Activated CD4-positive, alpha-beta memory T cell treated with anti-CD3 and anti-CD28 coated beads, Interleukin-2, amount 10 ng/mL, durations not matched to agents 7 days and 5 days (primary cell): ENCODE measurements at places on chromosomes 5 and 9.
A peak's percentile ranks its signal among the peaks of the same experiment; 100 is the strongest.

GRCh38 chr5:148523139-148523538 lies 131.2 kb downstream of the HTR4 start:
- no peak for DNase-seq
- H3K27me3 ChIP-seq, result peaks cover 4% of the 10 kb centered on the region
- no peaks in the 10 kb centered on the region for H3K36me3 ChIP-seq
- H3K4me1 ChIP-seq, result no peaks in the 10 kb centered on the region
- H3K27ac ChIP-seq, result no peak overlapping the region
- no peak overlapping the region for H3K4me3 ChIP-seq

GRCh38 chr5:1815881-1816292 lies 14.7 kb downstream of the NDUFS6 start:
- H3K4me1 ChIP-seq, result peaks cover 5% of the 10 kb centered on the region
- no peaks in the 10 kb centered on the region for H3K27me3 ChIP-seq
- no peak for DNase-seq
- H3K4me3 ChIP-seq, result no peak overlapping the region
- H3K36me3 ChIP-seq, result peaks cover 67% of the 10 kb centered on the region

DNA sequence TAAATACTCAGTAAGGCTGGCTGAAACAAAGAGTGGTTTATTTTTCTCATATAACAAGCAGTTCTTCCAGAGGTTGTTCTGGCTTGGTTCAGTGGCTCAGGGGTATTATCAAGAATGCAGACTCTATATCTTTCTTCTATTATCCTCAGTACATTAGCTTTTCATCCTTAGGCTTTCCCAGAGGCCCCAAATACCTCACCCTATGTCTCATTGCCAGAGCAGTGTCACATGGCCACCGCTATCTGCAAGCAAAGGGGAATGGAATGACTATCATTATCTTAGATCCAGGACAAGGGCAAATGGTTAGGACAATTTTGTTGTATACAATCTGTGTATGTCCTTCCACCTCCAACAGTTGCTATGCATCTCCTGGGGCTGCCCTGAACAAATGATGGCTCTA lies 69.0 kb upstream of the SNX2 start:
- DNase-seq, result no peak
- no peaks in the 10 kb centered on the region for H3K36me3 ChIP-seq
- H3K27me3 ChIP-seq, result peaks cover 10% of the 10 kb centered on the region
- no peak overlapping the region for H3K4me3 ChIP-seq

DNA sequence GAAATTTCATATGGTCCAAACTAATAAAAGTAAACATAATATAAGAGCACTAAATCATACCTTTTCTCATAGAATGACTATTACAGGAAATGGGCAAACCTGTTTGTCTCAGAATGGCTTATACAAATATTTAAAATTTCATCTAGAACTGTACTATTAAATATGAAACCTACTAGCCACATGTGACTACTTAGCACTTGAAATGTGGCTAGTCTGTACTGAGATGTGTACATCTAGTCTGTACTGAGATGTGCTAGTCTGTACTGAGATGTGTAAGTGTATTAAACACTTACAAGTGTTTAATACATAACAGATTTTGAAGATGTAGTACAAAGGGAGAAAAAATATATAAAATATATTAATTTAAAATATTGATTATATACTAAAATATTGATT lies 22.4 kb downstream of the ABITRAM start:
- H3K4me1 ChIP-seq, result peaks cover 1% of the 10 kb centered on the region
- no peaks in the 10 kb centered on the region for H3K27me3 ChIP-seq
- H3K36me3 ChIP-seq, result no peaks in the 10 kb centered on the region
- DNase-seq, result no peak
- no peak overlapping the region for H3K27ac ChIP-seq

GRCh38 chr9:4994166-4994890 lies 9.3 kb downstream of the JAK2 start:
- no peak overlapping the region for H3K4me3 ChIP-seq
- peaks cover 60% of the 10 kb centered on the region for H3K4me1 ChIP-seq
- H3K27ac ChIP-seq, result no peak overlapping the region
- no peak for DNase-seq
- H3K36me3 ChIP-seq, result peaks cover 71% of the 10 kb centered on the region
- no peaks in the 10 kb centered on the region for H3K27me3 ChIP-seq

GRCh38 chr5:73374520-73375190 lies 73.9 kb downstream of the FOXD1 start:
- peaks cover 56% of the 10 kb centered on the region for H3K27me3 ChIP-seq
- no peaks in the 10 kb centered on the region for H3K36me3 ChIP-seq
- H3K4me3 ChIP-seq, result no peak overlapping the region

DNA sequence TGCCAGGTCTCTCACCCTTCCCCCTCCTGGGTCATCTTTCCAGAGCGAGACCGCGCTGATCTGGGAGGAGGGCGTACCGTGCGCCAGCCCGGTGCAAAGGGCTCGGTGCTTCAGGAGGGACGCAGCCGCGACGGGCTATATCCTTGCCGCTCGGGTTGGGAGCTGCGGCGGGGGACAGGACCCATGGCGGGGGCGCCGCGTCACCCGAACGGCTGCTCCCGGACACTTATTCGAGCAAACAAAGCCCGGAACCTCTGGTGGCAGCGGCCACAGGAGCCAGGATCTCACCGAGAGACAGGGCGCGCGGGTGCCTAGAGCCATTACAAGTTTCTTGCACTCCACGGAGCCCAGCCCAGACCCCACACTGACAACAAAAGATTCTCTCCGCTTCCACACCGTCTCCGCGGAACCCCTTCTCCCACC lies 1.3 kb downstream of the SEMA6A start:
- H3K4me1 ChIP-seq, result peaks cover 24% of the 10 kb centered on the region
- H3K27me3 ChIP-seq, result peaks cover 82% of the 10 kb centered on the region
- no peak for DNase-seq
- no peaks in the 10 kb centered on the region for H3K36me3 ChIP-seq
- no peak overlapping the region for H3K4me3 ChIP-seq

- H3K4me3 ChIP-seq, result no peak overlapping the region
- H3K36me3 ChIP-seq, result peaks cover 2% of the 10 kb centered on the region
- H3K4me1 ChIP-seq, result peaks cover 24% of the 10 kb centered on the region
- DNase-seq, result no peak
These were observed 6.2 kb downstream of the TGFBI start for GRCh38 chr5:136034984-136035383.

DNA sequence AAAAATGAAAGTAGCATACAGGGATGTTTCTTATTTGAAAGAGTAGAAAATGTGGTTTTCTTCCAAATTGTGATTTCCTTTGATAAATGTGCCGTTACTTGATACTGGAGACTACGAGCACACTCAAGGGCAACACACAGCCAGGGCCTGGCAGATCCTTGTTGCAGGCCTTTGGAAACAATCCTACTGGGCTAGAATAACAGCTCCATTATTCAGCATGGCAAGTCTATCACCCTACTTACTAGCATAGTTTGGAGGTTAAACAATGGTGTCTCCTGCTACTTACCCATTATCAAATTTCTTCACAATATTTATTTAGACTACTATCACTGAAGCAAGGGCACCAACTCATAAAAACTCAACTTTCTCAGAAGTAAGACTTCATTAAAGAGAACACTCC lies 140.8 kb upstream of the ZNF608 start:
- H3K27me3 ChIP-seq, result no peaks in the 10 kb centered on the region
- H3K27ac ChIP-seq, result no peak overlapping the region
- H3K36me3 ChIP-seq, result no peaks in the 10 kb centered on the region

GRCh38 chr9:95044731-95045508 lies 272.6 kb downstream of the FANCC start:
- H3K4me3 ChIP-seq, result no peak overlapping the region
- no peak overlapping the region for H3K27ac ChIP-seq
- H3K4me1 ChIP-seq, result peaks cover 15% of the 10 kb centered on the region
- H3K36me3 ChIP-seq, result no peaks in the 10 kb centered on the region
- DNase-seq, result no peak

GRCh38 chr9:100419166-100419565 lies 7.8 kb upstream of the MSANTD3 start:
- no peaks in the 10 kb centered on the region for H3K36me3 ChIP-seq
- no peak overlapping the region for H3K27ac ChIP-seq
- no peak overlapping the region for H3K4me3 ChIP-seq
- peaks cover 33% of the 10 kb centered on the region for H3K27me3 ChIP-seq
- no peak for DNase-seq

GRCh38 chr9:110048976-110049698 lies 158.8 kb downstream of the C9orf152 start:
- DNase-seq, result peak; percentile 28
- H3K27me3 ChIP-seq, result peaks cover 13% of the 10 kb centered on the region
- peaks cover 20% of the 10 kb centered on the region for H3K36me3 ChIP-seq

GRCh38 chr5:148910686-148911361 lies 84.4 kb downstream of the ADRB2 start:
- H3K27me3 ChIP-seq, result no peaks in the 10 kb centered on the region
- peak overlapping the region; percentile 44 for H3K27ac ChIP-seq
- no peak for DNase-seq
- H3K36me3 ChIP-seq, result no peaks in the 10 kb centered on the region

DNA sequence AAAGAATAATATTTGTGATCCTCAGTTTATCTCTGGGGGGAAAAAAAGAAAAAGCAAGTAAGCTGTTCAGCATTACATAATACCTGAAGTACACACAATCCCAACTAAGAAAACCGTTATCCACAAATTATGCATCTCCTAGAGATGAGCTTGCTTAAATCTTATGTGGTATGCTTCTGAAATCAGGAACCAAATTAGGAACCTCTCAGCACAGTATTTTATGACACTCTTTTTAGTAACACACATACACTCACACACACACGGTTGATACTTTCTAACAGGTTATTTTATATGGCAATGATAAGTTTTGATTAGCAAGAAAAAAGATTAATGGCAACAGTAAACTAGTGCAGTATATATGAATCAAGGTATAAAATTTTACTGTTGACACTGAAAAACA lies 1.2 kb upstream of the ZNF510 start:
- H3K4me1 ChIP-seq, result peaks cover 25% of the 10 kb centered on the region
- DNase-seq, result no peak
- H3K36me3 ChIP-seq, result peaks cover 30% of the 10 kb centered on the region

GRCh38 chr5:32538031-32538547 lies 47.3 kb upstream of the SUB1 start:
- peak overlapping the region; percentile 82 for H3K27ac ChIP-seq
- H3K36me3 ChIP-seq, result peaks cover 51% of the 10 kb centered on the region

DNA sequence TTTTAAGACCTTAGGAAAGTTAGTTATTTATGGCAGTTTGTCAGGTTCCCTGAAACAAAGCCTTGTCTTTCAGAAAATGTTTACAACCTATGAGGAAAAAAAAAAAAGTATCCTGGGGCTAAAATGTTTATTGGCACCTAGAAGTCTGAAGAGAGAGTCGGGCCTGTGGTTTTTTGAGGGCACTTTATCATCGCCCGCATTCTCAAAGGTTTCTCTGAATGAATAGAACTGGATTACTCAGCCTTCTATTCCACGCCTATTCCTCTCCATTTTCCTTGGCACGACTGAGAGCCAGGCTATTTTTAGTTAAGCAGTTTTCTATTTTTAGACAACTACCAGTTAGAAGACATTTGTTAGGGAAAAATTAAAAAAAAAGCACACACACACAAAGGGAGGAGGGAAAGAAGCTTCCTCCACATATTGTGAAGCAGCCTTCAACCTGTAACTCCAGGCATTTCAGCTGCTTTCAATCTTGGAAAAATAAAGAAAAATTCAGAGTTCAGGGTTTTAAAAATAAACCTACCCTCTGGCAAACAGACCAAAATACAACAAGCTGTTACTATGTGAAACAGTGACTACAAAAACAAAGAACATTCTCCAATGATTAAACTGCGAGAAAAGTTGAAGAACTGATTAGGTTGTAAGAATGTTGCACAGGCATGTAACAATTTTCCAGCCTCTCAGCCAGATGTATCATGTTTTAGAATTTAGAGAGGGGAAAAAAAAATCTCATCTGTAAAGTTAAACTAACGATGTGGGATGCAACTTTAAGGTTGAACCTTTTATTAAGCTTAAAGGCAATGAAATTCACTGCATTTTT lies 97.0 kb downstream of the MEF2C start:
- H3K27me3 ChIP-seq, result peaks cover 2% of the 10 kb centered on the region
- H3K36me3 ChIP-seq, result no peaks in the 10 kb centered on the region
- DNase-seq, result no peak
- H3K4me3 ChIP-seq, result no peak overlapping the region
- H3K27ac ChIP-seq, result no peak overlapping the region

DNA sequence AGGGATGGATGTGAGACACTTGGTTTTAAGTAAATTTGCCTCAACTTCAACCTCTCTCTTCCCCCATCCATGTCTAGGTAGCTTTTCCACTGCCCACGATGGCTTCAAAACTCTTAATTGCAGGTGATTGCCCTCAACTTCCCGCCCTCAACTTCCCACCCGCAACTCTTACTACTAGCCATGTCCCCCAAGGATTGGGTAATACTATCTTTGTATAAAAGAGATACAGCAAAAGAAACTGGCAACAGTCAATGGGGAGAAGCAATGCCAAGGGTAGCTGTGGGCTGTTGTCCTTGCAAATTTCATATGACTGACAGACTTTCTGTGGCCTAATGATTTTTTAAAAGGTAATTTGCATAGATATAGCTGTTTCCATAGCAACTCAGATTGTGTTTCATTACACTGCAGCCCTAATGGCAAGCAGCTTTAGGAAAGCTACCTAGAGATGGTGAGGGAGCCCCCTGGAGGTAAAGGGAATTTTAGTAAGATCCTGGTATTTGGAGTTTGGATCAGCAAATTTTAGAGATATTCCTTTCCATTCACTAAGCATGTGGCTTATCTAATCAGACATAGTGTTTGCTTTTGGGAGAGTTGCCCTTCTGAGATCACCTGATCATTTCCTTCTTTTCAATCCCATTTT lies 421.5 kb upstream of the DAP start:
- H3K27ac ChIP-seq, result no peak overlapping the region
- no peak overlapping the region for H3K4me3 ChIP-seq
- peaks cover 2% of the 10 kb centered on the region for H3K27me3 ChIP-seq
- DNase-seq, result no peak
